Left kidney (tissue), 8 donors: ENCODE measurements at places on chromosomes 2 and 18. TPM values are rescaled to one million over a fixed set of nuclear protein-coding genes. Genes with fewer than 3 reads are reported as not detected.

DNA sequence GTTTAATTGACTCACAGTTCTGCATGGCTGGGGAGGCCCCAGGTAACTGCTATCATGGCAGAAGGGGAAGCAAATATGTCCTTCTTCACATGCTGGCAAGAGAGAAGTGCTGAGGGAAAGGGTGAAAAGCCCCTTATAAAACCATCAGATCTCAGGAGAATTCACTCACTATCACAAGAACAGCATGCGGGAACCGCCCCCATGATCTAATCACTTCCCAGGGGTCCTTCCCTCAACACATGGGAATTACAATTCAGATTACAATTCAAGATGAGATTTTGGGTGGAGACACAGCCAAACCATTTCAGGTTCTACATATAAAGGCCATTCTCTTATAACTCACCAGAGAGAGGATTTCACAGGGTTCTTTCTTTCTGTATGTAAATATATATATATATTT, 62.9 kb downstream of the VRK2 start:
- DNase-seq = no peak

DNA sequence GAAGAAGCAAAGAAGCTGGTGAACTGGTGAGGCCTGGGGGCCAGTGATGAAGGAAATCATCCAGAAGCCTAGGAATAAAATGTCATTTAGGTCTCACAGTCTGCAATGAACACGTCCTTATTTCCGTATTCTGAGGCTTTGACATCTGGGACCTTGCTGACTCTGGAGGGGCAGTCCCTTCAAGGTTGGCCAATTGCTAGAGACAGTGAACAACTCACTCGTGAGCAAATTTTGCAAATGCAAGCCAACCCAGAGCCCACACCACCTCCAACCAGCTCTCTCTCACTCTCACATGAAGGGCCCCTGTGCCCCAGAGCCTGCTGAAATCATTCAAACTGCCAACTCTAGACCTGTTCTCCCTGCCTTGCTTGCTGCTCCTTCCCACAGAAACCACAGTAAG, 279.1 kb upstream of the LYPD1 start:
- DNase-seq = no peak

DNA sequence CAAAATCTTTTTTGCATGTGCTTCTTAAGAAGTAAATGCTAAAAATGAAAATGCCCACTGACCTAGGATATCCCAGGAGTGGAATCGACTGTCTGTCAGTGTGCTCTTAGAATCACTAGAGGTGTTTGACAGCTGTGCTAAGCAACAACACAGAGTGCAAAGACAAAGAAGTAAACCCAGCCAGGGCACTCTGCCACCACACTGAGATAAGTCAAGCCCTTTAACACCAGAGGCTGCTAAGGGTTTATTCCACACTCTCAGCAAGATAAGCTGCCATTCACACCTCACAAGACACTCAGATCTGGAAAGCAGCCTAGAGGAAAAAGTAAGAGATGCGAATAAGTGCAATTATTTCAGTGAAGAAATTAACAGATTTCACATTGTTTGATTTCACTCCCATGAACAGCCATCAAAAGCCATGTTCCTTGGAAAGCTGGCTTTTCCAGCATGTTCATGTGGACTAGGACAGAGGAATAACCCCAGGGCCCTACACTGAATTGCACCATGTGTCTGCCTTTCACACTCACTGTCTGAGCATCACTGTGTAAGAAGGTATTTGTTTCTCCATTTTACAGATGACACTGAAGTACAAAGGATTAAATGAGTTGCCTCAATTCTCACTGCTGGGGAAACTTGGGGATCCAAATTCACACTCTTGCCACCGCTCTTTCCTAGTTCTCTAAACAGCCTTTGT, 6.0 kb upstream of the BMP10 start:
- no peak for DNase-seq

- no peak for DNase-seq
These were observed 391.0 kb downstream of the CDH2 start for GRCh38 chr18:27785815-27786471.

DNA sequence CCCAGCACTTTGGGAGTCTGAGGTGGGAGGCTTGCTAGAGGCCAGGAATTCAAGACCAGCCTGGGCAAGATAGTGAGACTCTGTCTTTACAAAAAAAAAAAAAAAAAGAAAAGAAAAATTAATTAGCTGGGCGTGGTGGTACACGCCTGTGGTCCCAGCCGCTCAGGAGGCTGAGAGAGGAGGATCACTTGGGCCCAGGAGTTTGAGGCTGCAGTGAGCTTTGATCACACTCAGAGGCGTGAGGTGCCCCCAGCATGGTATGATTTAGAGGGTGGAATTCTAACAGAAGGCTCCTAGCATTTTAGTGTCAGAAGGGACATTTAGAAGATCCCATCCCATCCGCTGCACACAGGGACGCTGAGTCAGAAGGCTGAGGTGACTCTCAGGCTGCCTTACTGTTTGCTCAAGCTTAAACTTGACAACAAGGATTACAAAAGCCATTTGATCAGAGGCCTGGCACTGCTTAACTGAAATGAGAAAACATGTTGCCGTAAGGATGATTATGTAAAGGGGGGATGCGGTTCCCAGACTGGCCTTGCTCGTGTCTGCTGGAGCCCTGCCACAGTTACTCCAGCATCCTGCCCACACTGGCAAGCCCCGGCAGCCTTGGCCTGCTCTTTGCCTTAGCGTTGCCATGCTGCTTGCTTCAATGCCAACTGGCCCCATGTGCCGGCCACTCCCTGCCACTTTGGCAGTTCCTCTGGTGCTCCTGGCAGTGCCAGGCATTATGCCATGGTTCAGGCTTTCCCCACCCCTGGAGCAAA, 45.6 kb upstream of the SLC1A4 start:
- DNase-seq = no peak

DNA sequence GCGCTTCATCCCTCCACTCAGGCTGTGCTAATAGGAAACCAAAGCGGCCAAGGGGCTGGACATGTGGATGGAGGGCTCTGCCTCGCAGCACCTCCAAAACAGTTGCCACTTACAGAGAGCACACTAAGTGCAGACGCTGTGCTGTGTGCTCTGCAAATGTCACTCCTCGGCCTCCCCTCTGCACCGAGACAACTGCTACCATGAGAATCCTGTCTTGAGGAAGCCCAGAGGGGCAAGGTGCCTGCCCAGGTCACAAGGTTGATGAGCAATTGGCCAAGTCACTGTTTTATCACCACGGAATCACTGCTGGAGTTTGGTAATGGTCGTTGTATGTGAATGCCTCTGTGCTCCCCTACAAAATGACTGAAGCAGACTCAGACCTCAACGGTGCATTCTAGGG, 132.2 kb downstream of the SEPTIN10 start:
- DNase-seq = no peak

DNA sequence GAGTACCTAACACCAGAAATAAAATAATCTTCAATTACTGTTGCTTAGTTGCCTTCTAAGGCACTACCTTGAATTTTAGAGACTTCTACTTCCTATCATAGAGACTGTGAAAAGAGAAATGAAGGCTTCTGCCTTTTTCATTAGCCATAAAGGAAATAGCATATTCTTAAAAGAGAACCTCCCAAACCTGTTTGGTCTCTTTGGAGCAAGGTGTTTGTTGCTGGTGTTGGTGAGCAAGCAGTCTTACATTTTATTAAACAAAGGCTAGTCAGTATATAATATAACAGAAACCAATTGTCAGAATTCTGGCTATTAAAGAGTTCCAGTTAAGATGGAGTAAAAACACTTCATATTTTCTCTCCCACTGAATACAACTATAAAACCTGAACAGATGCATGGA, 116.4 kb downstream of the TAF4B start:
- DNase-seq = no peak

GRCh38 chr2:171541202-171541887, 19.1 kb downstream of the CYBRD1 start:
- DNase-seq = no peak

DNA sequence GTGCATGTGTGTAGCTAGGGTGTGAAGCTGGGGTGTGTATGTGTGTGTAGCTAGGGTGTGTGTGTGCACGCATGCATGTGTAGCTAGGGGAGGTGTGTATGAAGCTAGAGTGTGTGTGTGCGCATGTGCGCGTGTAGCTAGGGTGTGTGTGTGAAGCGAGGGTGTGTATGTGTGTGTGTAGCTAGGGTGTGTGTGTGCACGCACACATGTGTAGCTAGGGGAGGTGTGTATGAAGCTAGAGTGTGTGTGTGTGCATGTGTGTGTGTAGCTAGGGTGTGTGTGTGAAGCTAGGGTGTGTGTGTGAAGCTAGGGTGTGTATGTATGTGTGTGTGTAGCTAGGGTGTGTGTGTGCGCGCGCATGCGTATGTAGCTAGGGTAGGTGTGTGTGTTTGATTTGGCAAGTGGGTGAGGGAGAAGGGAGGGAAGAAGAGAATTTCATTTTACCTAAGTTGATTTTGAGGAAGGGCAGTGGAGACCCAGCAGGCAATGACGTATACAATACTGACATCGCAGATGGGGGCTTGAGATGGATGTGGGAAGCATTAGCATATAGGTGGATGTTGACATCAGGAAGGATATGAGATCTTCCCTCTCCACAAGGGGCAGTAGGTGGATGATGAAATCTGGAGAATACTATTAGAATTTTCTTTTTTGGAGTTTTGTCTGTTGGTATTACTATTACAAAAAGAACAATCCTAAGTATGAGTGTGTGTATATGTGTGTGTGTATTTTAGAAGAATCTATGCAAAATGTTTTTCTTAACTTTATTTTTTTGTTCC, 70.7 kb downstream of the PRELID3A start:
- DNase-seq = no peak

GRCh38 chr2:178280244-178280852, 86.0 kb downstream of the OSBPL6 start:
- no peak for DNase-seq

GRCh38 chr2:181672255-181673008, 7.9 kb downstream of the NEUROD1 start:
- DNase-seq = no peak

DNA sequence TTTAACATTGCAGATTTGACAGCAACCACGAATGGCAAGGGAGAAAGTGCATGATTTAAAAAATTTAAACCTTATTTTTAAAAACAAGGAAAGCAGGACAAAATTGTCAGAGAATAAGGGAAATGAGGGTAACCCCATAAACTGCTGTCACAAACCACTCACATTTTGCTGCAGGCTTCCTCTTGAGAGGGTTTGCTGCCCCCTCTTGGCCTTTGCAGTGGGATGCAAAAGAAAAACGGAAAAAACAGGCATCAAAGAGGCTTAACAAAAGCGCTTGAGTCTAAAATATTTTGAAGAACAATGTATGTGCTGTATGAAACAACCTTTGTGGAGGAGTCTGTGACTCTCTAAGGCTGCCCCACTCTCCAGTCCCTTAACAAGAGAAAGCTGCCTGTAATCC, 91.6 kb downstream of the TMX3 start:
- peak; percentile 63 for DNase-seq

- no peak for DNase-seq
These were observed 144.0 kb downstream of the TMEM163 start for GRCh38 chr2:134574611-134575330.

DNA sequence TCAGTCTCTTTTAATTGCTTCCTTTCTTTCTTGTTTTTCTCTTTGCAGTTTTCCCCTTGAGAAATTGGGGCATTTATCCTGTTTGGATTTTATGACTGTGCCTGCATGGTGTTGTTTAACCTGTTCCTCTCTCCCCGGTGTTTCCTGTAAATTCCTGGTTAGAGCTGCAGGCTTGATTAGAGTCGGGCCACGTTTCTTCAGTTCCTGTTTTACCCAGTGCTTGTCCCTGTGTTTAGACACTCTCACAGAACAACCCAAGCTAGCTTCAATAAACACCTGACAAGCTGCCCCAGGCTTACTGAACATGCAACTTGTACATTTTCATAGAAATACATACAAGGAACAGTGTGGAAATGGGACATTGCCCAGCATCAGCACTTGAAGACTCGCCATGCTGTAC, 53.9 kb downstream of the NGEF start:
- DNase-seq = no peak

- DNase-seq = no peak
These were observed 106.8 kb upstream of the MSH2 start for GRCh38 chr2:47295981-47296635.

- no peak for DNase-seq
These were observed 112.3 kb downstream of the AGAP1 start for GRCh38 chr2:235606004-235606715.

DNA sequence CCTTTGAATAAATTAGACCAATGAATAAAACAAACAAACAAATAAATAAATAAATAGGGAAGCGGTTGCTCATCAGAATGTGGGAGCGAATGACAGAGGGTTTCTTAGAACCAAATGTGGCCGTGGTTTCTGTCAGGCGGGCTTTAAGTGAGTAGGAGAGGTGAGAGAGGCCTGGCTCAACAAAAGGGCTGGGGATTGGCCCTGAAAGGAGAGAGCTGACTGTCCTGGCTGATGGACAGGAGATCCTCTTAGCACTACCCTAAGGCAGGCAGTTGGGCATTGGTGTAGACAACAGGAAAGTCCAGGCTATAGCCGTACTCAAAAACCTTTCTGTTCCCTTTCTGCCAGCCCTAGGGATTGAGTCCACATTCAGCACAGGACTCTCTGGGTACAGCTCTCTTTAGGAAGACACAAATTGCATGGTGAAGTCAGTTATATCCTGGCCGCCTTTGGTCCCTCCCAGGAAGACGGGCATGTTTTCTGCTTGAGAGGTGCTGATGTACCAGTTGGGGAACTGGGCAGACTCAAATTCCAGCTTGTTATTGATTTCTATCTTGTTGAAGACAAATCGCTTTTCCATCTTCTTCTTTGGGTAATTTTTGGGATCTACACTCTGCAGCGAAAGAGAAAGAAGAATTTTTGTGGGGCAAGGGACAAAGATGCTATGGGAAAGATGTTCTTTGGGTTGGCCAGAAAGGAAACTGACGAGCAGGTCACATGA, 6.5 kb downstream of the IL1B start:
- no peak for DNase-seq

GRCh38 chr2:9212010-9212635, 5.5 kb downstream of the ASAP2 start:
- no peak for DNase-seq

- no peak for DNase-seq
These were observed 62.9 kb upstream of the CTIF start for GRCh38 chr18:48475635-48476549.

DNA sequence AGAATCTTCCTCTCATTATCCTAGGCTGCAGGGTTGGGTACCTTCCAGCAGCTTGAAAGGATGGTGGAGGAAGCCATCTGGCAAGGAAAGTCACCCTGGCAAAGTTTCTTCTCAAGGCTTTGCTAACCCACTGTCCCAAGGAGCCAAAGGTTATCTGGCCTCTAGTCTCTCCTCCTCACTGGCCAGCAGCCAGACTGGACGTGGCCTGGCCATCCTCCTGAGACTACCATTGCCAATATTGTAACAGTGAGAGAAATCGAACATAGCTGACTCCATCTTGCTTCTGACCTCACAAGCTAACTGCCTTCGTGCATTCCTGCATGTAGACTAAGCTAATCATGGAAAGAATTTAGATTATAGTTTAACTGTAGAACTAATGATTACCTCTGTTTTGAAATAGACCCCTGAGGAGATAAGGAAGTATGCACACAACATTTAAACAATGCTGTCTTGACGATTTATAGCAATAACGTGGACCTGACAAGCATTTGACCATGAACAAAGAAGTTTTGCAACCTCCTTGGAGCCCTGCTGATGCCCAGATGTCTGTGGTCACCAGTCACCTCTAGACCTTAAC, 7.8 kb upstream of the ANXA4 start:
- DNase-seq = no peak

HOXD13 gene
- 0.20 TPM for polyA plus RNA-seq

COL4A4 gene
- polyA plus RNA-seq = 48.6 TPM

ERICH2 gene
- 2.4 TPM for polyA plus RNA-seq

WNT10A gene
- polyA plus RNA-seq = 0.45 TPM

SOX11 gene
- 22.9 TPM for polyA plus RNA-seq

PJVK gene
- polyA plus RNA-seq = 19.3 TPM

CNTNAP5 gene
- 0.03 TPM for polyA plus RNA-seq

KCNG2 gene
- polyA plus RNA-seq = 0.13 TPM

FKBP1B gene
- polyA plus RNA-seq = 10.0 TPM

GULP1 gene
- 67.8 TPM for polyA plus RNA-seq

TRIM54 gene
- 6.7 TPM for polyA plus RNA-seq

XDH gene
- 0.50 TPM for polyA plus RNA-seq
